Activated T-helper 1 cell treated with anti-CD3 and anti-CD28 coated beads, Interleukin-2, amount 50 U/mL, for 16 hours (primary cell): ENCODE measurements at places on chromosomes 1 and 21.
A peak's percentile ranks its signal among the peaks of the same experiment; 100 is the strongest.

GRCh38 chr1:55582084-55582483, 366.9 kb upstream of the USP24 start:
- no peak for DNase-seq

- DNase-seq = no peak
Measured at GRCh38 chr21:41825216-41825615, 53.9 kb downstream of the PRDM15 start.

GRCh38 chr1:216346526-216346925, 76.7 kb downstream of the USH2A start:
- DNase-seq = no peak

DNA sequence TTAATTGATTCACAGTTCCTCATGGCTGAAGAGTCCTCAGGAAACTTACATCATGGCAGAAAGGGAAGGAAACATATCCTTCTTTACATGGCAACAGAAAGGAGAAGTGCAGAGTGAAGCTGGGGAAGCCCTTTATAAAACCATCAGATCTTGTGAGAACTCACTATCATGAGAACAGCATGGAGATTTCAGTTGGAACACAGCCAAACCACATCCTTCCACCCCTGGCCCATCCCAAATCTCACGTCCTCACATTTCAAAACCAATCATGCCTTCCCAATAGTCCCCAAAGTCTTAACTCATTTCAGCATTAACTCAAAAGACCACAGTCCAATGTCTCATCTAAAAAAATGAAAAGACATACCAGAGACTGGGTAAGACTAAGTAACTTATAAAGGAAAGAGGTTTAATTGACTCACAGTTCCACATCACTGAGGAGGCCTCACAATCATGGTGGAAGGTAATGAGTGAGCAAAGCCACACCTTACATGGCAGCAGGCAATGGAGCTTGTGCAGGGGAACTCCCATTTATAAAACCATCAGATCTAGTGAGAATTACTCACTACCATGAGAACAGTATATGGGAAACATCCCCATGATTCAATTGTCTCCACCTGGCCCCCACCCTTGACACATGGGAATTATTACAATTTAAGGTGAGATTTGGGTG, 105.2 kb downstream of the MRPL39 start:
- peak; percentile 24 for DNase-seq

DNA sequence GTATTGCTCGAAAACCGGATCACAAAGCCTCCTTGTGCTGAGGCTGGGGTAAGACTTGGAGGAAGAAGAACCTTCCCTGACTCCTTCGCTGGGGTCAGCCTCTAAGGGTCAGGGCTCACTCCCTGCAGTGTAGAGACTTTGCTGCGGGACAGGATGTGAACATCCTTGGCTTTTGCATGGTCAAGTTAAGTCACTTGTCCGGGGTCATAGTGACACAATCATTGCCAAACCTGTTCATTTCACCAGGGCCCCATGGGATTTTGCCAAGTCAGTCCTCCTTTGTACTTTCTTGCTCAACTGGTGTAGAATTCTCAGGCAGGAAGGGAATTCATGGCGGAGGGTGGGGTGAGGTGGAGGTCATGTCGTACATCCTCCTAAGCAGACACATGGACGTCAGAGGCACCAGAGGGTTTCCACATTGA, 24.7 kb upstream of the IL10 start:
- no peak for DNase-seq

DNA sequence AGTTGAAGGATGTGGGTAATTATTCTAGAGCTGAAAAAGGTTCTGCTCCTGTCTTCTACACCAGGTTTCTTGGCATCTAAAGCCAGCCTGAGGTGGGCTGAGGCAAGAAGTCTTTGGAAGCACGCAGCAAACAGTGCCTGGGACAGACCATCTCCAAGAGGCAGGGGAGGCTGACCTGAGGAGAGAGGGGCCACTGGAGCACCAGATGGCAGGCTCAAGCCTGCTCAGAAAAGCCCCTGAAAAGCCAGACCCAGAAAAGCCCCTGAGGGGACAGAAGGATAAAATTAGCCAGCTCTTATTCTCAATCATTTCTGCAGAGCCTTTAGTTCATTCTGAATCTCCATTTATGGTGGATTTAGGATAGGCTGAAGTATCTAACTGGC, 17.1 kb downstream of the FCRL4 start:
- DNase-seq = no peak

DNA sequence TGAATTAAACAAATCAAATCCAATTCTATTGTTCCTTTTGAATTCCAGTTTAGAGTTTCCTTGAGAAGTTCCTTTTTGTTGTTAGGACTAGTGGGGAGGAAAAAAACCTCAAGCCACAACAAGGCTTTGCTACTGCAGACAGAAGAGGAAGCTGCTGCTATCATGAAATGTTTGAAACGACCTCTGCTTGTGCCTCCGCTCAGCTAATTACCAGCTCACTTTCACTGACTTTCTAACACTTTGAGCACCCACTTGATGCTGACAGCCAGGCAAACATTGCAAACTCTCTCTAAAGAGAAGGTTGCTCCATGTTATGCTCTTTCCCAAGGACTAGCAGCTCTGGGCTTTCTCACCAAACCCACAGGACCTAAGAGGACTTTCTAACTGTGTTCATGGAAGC, 203.9 kb upstream of the PROX1 start:
- DNase-seq = no peak

DNA sequence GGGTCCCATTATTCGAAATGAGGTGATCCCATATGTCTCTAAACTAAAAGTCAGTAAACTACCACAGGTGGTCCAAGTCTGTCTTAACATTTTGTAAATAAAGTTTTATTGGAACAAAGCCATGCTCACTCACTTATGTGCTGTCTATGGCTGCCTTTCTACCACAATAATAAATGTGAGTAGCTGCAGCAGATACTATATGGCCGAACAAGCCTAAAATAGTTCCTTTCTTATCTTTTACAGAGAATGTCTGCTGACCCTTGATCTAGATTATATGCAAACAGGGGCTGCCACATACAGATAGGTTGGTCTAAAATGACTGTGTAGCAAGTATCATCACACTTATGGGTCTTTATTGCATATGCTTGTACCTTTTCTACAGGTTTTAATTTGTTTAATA, 140.0 kb downstream of the VAV3 start:
- DNase-seq = no peak

DNA sequence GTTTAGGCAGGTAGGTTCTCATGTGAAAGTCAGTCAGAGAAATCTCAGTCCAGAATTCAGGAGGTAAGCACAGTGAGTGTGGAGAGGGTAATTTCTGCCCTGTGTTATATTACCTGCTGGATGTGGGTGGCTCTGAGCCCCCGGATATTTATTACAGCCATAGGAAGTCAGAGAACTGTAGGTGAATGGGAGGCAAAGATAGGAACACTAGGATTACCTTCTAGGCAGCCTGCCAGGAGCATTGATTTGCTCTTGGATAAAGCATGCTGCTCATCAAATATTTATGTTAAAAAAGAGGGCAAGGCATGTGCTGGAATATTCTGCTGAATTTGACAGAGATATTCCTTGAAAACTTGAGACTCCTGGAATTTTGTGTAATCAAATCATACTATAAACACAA, 8.5 kb downstream of the GNG12 start:
- no peak for DNase-seq

GRCh38 chr21:41564871-41565274, 56.9 kb upstream of the TMPRSS2 start:
- no peak for DNase-seq

GRCh38 chr1:59609245-59609644, 205.5 kb upstream of the HOOK1 start:
- DNase-seq = no peak

GRCh38 chr1:107135463-107135862, 5.4 kb upstream of the NTNG1 start:
- DNase-seq = no peak

DNA sequence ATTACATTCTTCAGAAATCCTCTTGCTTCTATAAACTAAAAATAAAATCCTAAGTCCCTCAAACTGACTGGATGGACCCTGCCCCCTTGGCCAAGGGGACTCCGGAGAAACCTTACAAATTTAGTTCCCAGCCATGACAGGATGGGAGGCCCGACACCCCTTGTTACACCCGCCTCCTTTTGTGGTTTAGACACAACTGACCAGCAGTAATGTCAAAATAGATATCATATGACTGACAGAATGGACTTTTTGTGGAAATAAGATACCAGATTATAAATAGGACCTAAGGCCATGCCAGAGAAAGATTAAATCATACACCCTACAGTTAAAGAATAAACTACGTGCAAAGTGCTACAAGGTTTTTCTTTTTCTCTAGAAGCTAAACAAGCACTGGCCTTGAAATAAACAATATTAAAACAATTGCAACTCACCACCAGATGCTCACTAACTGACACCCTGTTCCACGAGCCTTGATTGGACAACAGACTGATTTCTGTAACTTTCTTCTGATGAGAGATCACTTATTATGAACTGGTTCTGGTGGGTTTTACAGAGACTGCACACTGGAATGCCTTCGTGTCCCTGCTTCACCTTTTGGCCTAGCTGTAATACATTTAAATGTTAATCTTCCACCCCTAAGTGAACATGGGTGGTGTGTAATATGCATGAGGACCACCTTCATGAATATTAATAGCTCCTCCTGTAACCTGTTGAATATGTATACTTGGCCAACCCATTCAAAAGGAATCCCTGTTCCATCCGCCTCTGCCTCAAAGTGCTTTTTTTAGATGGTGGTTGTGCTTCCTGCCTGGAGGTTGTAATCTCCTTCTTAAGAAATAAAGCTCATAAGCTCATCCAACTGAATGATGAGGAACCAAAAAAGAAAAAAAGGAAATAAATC, 99.6 kb downstream of the ODF2L start:
- DNase-seq = no peak

- DNase-seq = peak; percentile 37
Measured at GRCh38 chr1:31422505-31423319, 9.7 kb downstream of the SERINC2 start.

DNA sequence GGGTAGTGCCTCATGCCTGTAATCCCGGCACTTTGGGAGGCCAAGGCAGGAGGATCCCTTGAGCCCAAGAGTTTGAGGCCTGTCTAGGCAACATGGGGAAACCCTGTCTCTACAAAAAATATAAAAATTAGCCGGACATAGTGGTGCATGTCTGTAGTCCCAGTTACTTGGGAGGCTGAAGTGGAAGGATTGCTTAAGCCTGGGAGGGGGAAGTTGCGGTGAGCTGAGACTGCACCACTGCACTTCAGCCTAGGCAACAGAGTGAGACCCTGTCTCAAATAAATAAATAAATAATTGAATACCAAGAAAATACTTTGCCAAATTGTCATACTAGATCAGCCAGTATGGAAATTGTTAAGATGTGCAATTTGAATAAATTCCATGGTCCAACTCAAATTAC, 5.9 kb upstream of the RBBP5 start:
- DNase-seq = no peak

GRCh38 chr1:179474713-179475112, 101.0 kb downstream of the NPHS2 start:
- DNase-seq = no peak

DNA sequence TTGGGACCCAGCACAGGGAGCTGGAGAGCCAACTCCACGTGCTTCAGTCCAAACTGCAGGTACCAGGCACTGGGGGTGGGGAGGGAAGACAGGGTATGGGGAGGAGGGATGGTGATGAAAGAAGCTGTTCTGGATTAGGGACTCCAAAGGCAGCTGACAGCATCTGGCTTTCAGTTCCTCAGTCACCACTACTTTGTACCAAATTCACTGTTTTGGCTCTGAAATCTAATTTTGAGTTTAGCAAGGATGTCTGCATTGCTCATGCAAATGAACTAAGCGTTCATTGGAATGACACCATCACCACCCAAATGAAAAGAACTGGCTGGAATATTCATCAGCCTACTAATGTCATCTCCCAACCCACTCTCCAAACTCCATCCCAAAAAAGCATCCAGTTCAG, 8.7 kb downstream of the C1orf74 start:
- DNase-seq = no peak
